Body of pancreas (tissue), 4 donors: ENCODE measurements at places on chromosomes 4 and X. TPM values are rescaled to one million over a fixed set of nuclear protein-coding genes. Genes with fewer than 3 reads are reported as not detected.
A peak's percentile ranks its signal among the peaks of the same experiment; 100 is the strongest.

DNA sequence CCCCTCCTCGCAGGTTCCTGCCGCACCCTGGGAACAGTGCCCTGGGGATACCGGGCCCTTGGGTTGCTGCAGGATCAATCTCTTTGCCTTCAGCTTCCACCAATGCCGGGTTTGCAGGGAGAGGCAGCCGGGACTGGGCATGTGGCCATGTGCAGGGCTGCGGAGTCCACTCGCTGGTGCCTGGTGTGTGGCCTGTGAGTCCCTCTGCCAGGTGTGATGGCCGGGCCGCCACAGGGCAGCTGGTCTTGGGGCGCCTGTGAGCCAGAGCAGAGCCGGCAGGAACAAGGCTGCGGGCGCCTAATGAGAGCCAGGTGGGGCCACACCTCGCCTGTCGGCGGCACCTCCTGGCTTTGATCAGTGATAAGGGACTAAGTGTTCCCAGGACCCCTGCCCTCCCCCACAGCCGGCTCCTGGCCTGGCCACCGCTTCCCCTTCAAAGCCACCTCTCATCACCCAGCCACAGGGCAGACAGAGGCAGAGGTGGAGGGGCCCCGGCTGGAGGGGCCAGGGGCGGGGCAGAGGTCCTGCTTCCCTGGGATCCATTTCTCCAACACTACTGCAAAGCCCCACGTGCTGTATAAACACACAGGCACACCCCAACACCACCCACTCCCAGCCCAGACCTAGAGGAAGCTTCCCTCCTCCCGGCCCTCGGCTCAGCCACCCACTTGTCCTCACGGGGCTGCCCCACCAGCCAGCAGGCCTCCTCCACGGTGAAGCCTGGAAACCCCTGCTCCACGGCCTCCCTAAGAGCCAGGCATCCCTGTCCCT, 132.7 kb downstream of the CPZ start:
- H3K27ac ChIP-seq: no peak overlapping the region
- peaks cover 5% of the 10 kb centered on the region for H3K4me1 ChIP-seq
- H3K4me3 ChIP-seq: no peak overlapping the region
- no peaks in the 10 kb centered on the region for H3K27me3 ChIP-seq
- no peaks in the 10 kb centered on the region for H3K36me3 ChIP-seq

DNA sequence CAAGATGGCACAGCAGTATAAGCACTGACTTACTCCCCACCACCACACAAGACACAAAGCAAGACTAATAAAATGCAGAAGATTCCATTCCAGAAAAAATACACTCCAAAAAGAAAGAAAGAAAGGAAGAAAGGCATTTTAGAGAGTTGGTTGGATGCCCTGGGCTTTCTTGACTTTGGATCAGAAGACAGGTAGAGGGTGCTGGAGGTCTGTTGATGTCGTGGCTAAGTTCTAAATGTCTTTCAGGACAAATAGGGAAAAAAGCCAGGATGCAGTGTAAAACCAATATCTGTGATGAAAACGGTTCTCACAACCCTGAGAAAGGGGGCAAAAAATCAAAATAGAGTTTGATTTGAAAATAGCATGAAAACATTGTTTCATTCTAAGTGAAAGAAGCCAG, 555.2 kb upstream of the PRKX start:
- DNase-seq: no peak
- no peaks in the 10 kb centered on the region for H3K4me1 ChIP-seq
- no peaks in the 10 kb centered on the region for H3K36me3 ChIP-seq

- DNase-seq: no peak
- no peaks in the 10 kb centered on the region for H3K36me3 ChIP-seq
- H3K27me3 ChIP-seq: no peaks in the 10 kb centered on the region
- H3K4me3 ChIP-seq: no peak overlapping the region
- no peaks in the 10 kb centered on the region for H3K4me1 ChIP-seq
- H3K27ac ChIP-seq: no peak overlapping the region
Measured at GRCh38 chr4:14841801-14842768, 160.2 kb upstream of the CPEB2 start.

- DNase-seq: no peak
- H3K27ac ChIP-seq: no peak overlapping the region
- no peaks in the 10 kb centered on the region for H3K27me3 ChIP-seq
- H3K4me1 ChIP-seq: peaks cover 24% of the 10 kb centered on the region
Measured at GRCh38 chrX:39764441-39764914, 333.3 kb downstream of the BCOR start.

DNA sequence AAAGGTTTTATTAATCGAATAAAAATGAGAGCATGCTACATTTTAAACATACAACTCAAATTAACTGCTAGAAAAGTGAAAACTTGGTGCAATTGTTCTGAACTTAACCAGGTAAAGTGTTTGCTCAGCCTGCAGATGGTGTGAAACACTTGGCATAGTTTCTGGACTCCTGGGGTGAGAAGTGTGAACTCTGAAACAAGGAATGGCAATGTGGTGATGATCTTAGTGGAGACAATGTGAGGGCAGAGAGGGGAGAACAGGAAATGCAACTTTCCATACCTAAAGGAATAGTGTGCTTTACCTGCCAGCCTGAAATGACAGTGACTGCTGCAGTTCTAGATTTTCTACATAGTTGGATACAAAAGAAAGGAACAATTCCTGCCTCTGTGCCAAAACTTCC, 57.4 kb downstream of the CCSER1 start:
- DNase-seq: no peak
- H3K36me3 ChIP-seq: no peaks in the 10 kb centered on the region
- no peak overlapping the region for H3K4me3 ChIP-seq

- no peaks in the 10 kb centered on the region for H3K4me1 ChIP-seq
- H3K27ac ChIP-seq: no peak overlapping the region
- no peak overlapping the region for H3K4me3 ChIP-seq
- no peaks in the 10 kb centered on the region for H3K27me3 ChIP-seq
- no peaks in the 10 kb centered on the region for H3K36me3 ChIP-seq
Measured at GRCh38 chr4:97917115-97917514, 226.2 kb downstream of the STPG2 start.

DNA sequence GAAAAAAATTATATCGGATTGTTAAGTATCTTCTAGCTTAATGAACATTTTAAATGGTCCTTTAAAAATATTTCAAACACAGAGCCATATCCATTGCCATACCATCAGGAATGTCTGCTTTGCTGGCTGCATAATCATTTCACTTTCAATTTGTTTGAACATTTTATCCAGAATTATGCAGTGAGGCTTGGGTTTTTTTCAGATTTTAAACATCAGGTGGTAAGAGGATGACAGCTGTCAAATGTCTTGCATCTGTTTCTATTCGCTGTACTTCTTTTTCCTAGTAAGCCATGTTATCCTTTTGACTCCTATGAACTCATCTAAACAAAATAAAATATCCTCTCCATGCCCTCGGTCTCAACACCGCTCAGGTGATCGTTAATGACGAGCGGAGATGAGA, 802 bp downstream of the RFC1 start:
- H3K27me3 ChIP-seq: no peaks in the 10 kb centered on the region
- no peaks in the 10 kb centered on the region for H3K36me3 ChIP-seq
- peak overlapping the region; percentile 85 for H3K4me3 ChIP-seq
- H3K4me1 ChIP-seq: peaks cover 28% of the 10 kb centered on the region
- DNase-seq: no peak
- H3K27ac ChIP-seq: peak overlapping the region; percentile 93

DNA sequence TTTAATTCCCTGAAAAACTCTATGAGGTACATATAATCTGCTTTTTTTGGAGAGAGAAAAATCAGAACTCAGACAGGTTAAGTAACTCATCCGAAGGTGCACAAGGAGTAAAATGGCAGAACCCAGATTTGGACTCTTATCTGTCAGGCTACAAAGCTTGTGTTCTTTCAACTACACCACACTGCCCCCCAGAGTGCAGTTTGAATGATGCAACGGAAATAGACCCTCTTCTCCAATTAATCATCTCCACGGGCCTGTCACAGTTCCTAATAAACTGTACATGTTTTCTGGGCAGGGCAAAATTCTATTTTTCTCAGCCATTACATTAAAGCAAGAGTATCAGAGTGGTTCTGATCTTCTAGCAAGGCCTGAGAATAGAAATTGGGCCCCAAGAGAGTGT, 35.3 kb upstream of the DCX start:
- H3K36me3 ChIP-seq: no peaks in the 10 kb centered on the region
- no peak overlapping the region for H3K27ac ChIP-seq
- no peak overlapping the region for H3K4me3 ChIP-seq
- no peaks in the 10 kb centered on the region for H3K27me3 ChIP-seq
- no peaks in the 10 kb centered on the region for H3K4me1 ChIP-seq

DNA sequence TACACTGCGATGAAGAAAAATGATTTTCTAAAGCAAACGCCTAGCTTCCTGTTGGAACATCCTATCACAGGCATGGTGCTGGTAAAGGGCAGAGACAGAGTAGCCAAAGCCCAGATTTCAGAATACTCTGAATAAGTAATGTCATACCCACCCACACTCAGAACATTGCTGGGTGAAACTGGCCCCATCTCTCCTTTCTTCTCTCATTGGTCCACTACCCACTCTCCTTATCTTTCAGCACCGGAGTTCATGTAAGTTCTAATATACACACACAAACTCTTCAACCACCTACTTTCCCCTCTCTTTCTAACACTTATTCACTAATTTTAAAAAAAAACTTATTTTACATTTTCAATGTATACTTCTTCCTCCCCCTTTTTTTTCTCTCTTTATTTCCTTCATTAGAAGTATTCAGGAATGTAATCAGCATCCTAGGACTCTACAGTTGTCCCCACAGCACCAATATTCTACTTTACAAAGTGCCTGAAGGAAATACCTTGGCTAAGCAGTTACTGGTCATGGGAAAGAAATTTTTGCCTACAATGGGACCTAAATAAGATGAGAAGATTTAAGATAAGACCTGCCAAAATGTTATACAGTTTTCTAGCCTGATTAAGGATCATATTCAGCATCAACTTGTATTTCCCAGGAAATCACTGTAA, 63.0 kb downstream of the SEC24D start:
- no peak for DNase-seq
- H3K4me3 ChIP-seq: no peak overlapping the region
- no peaks in the 10 kb centered on the region for H3K36me3 ChIP-seq
- no peaks in the 10 kb centered on the region for H3K27me3 ChIP-seq
- H3K4me1 ChIP-seq: peaks cover 14% of the 10 kb centered on the region
- H3K27ac ChIP-seq: no peak overlapping the region

- no peaks in the 10 kb centered on the region for H3K4me1 ChIP-seq
- DNase-seq: no peak
- H3K27ac ChIP-seq: no peak overlapping the region
- H3K4me3 ChIP-seq: no peak overlapping the region
Measured at GRCh38 chrX:1511829-1512228, 25.2 kb downstream of the P2RY8 start.

GRCh38 chr4:155887847-155888570, 15.5 kb upstream of the TDO2 start:
- no peaks in the 10 kb centered on the region for H3K36me3 ChIP-seq
- no peak overlapping the region for H3K4me3 ChIP-seq
- no peaks in the 10 kb centered on the region for H3K27me3 ChIP-seq
- H3K27ac ChIP-seq: peak overlapping the region; percentile 70

GRCh38 chr4:89006307-89006706, 50.7 kb downstream of the FAM13A start:
- no peaks in the 10 kb centered on the region for H3K27me3 ChIP-seq
- H3K27ac ChIP-seq: no peak overlapping the region
- no peak overlapping the region for H3K4me3 ChIP-seq
- no peak for DNase-seq
- no peaks in the 10 kb centered on the region for H3K36me3 ChIP-seq

The FGFBP2 gene
- total RNA-seq: 4.0 TPM

DNA sequence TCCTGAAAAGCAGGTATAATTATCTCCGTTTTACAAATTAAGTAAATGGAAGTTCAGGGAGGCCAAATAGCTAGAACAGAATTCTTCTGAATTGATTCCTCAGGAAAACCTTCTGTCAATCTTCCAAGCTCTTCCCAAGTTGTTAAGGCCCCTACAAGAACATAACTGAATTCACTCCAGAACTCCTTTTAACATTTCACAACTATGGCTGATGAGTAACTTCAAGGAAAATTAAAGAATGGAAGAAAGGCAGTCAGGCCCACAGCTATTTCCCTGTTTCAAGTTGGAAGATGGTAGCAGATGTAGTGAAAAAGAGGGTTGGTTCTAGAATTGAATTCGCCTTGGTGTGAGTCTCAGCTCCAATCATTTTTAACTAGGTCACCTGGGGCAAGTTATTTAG, 15.9 kb downstream of the SETD7 start:
- H3K27me3 ChIP-seq: no peaks in the 10 kb centered on the region
- DNase-seq: no peak
- H3K4me3 ChIP-seq: no peak overlapping the region
- H3K27ac ChIP-seq: no peak overlapping the region

- no peak overlapping the region for H3K27ac ChIP-seq
- H3K4me3 ChIP-seq: no peak overlapping the region
- peak; percentile 23 for DNase-seq
- H3K4me1 ChIP-seq: no peaks in the 10 kb centered on the region
Measured at GRCh38 chr4:89158884-89159503, 47.7 kb downstream of the TIGD2 start.

DNA sequence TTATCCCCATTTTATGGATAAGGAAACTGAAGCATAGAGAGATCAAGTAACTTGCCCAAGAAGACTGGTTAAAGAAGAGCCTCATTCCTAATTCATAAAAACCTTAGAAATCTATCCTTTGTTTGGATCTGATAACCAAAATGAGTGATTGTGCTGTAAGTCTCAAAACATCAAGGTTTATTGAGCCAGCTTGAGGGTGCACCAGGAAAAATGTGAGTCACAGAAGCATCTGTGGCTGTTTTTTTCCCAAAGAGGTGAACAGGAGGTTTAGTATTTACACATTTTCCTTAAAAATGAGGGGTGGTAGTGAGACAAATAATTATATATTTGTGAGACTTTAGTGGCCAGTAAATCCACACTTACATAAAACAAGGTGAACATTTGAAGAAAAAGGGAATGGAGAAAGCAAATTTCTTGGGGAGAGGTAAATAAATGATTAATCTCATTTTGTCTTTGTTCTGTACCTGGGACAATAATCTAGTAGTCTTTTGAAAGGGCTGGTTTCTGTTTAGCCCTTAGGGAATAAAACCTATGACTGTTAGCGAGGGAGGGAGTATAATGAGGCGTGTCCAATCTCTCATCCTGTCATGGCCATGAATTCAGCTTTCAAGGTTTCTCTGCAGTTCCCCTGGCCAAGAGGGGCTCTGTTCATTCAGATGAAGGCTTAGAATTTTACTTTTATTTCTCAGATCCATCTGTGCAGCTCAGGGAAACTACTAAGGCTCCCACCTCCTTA, 12.2 kb upstream of the FMR1 start:
- H3K4me1 ChIP-seq: no peaks in the 10 kb centered on the region
- no peaks in the 10 kb centered on the region for H3K27me3 ChIP-seq
- no peak overlapping the region for H3K4me3 ChIP-seq
- no peaks in the 10 kb centered on the region for H3K36me3 ChIP-seq
- H3K27ac ChIP-seq: no peak overlapping the region

GRCh38 chrX:36861601-36862000, 146.6 kb upstream of the FAM47C start:
- no peak for DNase-seq
- no peak overlapping the region for H3K4me3 ChIP-seq
- no peak overlapping the region for H3K27ac ChIP-seq
- H3K36me3 ChIP-seq: no peaks in the 10 kb centered on the region
- H3K27me3 ChIP-seq: no peaks in the 10 kb centered on the region

- no peaks in the 10 kb centered on the region for H3K4me1 ChIP-seq
- no peak overlapping the region for H3K27ac ChIP-seq
- no peaks in the 10 kb centered on the region for H3K27me3 ChIP-seq
- H3K36me3 ChIP-seq: no peaks in the 10 kb centered on the region
Measured at GRCh38 chr4:185904381-185904780, 92.4 kb upstream of the SORBS2 start.

GRCh38 chr4:165248102-165248501, 40.7 kb downstream of the KLHL2 start:
- H3K4me3 ChIP-seq: no peak overlapping the region
- no peak for DNase-seq
- H3K27me3 ChIP-seq: no peaks in the 10 kb centered on the region
